ENCODE measurements at places on chromosomes 16 and 17.

DNA sequence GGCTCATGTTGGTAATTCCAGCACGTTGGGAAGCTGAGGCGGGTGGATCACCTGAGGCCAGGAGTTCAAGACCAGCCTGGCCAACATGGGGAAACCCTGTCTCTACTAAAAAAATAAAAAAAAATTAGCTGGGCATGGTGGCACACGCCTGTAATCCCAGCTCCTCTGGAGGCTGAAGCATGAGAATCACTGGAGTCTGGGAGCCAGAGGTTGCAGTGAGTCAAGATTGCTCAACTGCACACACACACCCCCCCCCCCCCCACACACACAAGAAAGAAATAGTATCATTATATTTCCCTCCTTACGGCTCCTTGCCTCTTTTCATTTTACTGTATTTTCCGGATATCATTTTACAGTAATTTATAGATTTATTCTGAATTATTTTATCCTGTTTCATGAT is 963.1 kb upstream of the GOT2 start:
- no peak for DNase-seq

- no peak for DNase-seq
These were observed 67.9 kb downstream of the ZZEF1 start for GRCh38 chr17:4074831-4075495.

DNA sequence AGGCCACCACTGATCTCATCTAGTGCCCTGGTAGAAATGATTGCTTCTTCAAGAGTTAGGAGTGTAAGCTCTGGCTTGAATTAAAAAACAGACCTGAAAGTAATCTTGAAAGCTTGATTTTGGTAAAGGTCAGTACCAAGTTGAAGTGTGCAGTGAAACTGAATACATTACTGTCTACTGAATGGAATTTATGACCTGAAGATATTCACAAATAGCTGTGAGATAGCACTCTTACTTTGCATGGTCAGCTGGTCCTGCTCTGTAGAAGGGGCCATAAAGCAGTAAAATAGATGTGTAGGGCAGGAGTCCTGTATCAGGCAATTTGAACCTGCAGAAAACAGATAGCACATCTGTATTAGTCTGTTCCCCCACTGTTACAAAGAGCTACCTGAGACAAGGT is 78.6 kb downstream of the MYH13 start:
- DNase-seq: no peak

- DNase-seq: no peak
These were observed 25.5 kb downstream of the SERPINF1 start for GRCh38 chr17:1787301-1787902.

GRCh38 chr17:27569257-27569722 is 61.7 kb upstream of the LGALS9 start:
- DNase-seq: no peak

DNA sequence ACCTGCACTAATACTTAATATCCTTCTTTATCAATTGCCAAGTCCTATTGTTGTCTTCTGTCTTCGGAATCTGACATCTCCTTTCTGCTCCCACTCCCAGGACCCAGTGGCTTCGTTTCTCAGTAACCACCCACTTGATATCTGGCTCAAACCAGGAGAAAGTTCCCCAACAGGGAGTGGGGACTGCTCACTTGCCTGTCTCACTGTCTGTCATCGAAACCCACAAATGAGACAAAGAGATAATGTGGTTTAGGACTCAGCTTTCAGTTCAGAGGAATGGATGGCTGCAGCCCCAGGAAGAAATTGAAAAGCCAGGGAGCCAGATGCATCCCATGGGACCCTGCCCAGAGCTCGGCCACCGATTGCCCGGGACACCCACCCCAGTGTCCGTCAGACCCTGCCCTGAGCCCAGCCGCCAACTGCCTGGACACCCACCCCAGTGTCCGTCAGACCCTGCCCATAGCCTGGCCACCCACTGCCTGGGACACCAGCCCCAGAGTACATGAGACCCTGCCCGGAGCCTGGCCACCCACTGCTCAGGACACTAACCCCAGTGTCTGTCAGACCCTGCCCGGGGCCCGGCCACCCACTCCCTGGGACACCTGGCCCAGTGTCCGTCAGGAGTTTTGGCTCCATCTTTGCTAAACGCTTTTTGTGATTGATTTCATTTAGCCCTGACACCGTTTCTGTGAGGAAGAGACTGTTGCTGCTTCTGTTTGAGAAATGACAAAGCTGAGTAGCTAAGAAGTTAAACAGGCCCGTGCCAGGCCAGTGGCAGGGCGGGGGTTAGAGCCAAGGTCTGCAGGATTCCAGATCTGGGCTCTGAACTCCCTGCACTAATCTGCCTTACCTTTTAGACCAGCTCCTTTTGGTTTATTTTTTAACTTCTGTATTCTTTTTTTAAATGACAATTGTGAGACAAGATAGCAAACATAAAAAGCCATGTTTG is 251.4 kb downstream of the PHKB start:
- no peak for DNase-seq

GRCh38 chr17:28505986-28506665 is at the start of gene FOXN1:
FOXN1 (plus strand) TSS chr17:28506348; CDS start chr17:28523970, 17,622 bp downstream.
- DNase-seq: no peak

DNA sequence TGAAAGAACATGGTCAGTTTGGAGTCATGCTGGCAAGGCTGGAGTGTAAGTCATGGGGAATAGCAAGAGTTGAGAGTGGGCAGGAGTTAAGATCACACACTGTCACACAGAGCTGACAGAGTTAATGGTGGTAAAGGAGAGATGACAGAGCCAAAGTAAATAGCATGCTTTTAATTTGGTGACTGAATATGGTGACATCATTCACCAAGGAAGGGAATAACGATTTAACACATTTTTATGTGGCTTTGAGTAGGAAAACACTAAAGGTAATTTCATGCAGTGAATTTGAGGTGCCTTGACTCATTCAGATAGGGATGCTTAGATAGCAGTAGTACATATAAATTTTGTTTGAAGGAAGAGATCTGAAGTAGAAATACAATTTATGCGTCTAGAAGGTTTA is 42.1 kb downstream of the SYNRG start:
- DNase-seq: no peak

GRCh38 chr17:76398523-76399174 is 14.2 kb downstream of the SPHK1 start:
- DNase-seq: no peak

GRCh38 chr17:64162554-64162953 is 32.6 kb upstream of the ERN1 start:
- no peak for DNase-seq

GRCh38 chr17:28372203-28372944 is 880 bp downstream of the SARM1 start:
- DNase-seq: peak; percentile 22

DNA sequence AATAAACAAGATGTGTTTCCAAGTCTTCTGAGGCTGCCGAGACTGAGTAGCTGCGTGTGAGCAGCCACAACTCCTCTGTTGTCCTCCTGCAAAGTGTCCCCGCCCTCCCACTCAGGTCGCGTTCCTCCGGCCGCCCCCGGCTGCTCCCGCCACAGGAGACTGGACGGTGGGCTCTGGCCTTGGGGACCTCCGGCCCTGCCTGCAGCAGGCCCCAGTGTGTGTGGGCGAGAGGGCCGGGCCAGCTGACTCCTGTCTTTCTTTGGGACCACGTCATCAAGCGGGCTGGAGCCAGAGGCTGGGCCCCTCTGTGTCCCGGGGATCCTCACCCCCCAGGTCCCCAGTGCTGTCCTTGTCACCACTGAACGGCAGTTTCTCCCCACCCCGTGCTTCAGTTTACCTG is 175.3 kb downstream of the NPIPB11 start:
- no peak for DNase-seq

GRCh38 chr16:10862438-10862837 is 14.6 kb upstream of the CIITA start:
- DNase-seq: no peak

DNA sequence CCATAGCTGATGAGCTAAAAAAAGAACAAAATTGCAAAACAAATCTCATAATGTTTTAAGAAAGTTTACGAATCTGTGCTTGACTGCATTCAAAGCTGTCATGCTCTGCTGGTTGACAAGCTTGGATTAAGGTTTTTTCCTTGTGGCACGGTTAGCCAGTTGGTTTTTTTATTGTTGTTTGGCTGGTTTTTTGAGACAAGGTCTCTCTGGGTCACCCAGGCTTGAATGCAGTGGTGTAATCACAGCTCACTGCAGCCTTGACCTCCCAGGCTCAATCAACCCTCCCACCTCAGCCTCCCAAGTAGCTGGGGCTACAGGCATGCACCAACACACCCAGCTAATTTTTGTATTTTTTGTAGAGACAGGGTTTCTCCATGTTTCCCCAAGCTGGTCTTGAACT is 45.7 kb downstream of the PHKB start:
- no peak for DNase-seq

GRCh38 chr17:73271072-73271471 is 9.4 kb upstream of the CPSF4L start:
- no peak for DNase-seq

DNA sequence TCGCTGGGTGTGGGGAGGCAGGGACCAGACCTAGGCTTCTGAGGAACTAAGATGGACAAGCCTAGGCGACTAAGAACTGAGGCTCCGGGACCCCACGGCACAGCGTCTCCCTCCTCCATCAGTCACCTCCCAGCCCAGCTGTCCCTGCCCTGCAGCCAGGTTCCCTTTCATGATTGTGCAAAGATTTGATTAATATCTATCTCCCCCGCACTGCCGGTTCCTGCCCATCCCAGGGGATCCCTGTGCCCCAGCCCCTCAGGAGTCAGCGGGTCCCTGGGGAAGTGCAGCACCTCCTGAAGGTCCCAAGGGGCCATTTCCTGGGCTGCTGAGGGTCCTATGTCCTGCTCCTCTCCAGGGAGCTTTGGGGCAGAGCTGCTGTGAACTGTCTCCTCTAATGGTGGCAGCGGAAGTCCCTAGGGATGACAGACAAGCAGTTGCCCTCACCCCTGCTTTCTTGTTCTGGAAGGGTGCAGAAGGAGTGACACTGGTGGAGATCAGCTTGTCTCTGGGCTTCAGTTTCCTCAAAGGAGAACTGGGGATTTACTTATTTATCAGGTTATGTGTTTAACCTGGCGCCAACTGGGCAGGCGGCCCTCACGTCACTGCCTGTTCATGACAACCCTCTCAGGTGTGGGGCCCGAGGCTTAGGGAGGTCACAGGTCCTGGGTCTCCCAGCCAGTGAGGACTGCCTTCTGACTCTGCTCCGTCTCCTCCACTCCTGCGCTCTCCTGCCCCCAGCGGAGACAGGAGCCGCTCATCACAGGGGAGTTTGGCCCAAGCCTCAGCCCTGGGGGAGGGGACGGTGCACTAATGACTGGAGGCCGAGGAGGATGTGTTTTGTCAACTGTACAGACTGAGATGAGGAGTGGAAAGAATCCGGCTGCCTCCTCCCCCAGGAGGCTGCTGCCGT is 1.9 kb upstream of the C16orf74 start:
- DNase-seq: peak; percentile 49

DNA sequence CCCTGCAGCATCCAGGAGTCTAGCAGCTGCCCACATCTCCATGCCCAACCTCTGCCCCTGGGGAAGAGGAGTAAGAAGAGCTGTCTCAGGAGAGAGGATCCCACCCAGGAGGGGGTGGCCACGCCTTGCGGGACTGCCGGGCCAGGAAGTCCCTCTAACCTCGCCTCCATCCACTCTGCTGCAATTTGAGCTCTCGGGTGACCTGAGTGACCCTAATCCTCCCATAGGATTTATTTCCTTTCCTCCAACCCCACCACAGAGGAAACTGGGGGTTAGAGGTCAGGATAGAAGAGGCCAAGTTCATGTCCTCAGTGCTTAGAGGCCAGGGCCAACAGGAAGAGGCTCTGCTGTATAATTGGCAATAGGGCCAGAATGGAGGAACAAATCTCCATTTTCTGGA is 22.6 kb upstream of the NGFR start:
- DNase-seq: no peak

DNA sequence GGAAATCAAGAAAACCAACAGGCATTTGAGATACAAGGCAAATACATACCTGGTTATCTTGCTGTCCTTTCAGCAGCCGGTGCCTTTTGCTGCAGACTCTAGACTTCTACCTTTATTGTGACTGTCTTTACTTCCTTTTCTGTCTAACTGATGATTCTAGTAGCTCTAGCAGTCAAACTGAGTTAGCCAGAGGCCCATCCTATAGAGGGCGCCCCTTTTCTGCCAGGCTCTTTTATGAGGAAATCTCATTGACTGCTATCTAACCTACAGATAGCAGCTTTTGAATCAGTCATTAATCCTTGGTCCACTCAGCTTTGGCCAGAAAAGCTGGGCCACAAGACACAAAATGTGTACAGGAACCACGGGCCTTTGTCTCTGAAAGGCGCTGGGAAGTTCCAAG is 87.5 kb upstream of the WSB1 start:
- DNase-seq: no peak

- no peak for DNase-seq
These were observed 60.7 kb downstream of the WSB1 start for GRCh38 chr17:27354491-27355081.

GRCh38 chr16:81632392-81633146 is 146.5 kb upstream of the PLCG2 start:
- no peak for DNase-seq

DNA sequence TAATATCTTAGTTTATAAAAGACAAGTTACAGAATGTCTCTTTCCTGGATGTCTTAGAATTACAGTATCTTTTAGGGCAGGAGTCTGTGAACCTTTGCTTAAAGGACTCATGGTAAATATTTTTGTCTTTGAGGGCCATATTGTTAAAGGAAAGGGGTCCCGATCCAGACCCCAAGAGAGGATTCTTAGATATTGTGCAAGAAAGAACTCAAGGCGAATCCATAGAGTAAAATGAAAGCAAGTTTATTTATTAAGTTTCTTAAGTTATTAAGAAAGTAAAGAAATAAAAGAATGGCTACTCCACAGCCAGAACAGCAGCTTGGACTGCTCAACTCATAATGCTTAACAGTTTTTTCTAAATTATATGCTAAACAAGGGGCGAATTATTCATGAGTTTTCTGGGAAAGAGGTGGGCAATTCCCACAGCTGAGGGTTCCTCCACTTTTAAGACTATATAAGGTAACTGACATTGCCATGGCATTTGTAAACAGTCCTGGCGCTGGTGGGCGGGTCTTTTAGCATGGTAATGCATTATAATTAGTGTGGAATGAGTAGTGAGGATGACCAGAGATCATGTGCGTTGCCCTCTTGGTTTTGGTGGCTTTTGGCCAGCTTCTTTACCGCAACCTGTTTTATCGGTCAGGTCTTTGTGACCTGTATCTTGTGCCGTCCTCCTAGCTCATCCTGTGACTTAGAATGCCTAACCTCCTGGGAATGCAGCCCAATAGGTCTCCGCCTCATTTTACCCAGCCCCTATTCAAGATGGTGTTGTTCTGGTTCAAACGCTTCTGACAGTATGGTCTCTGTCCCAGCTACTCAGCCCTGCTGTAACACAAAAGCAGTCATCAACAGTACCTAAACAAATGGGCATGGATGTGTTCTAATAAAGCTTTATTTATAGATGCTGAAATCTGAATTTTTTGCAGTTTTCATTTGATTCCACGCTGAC is 53.2 kb downstream of the BMERB1 start:
- DNase-seq: no peak

GRCh38 chr17:32265192-32265923 is at the start of gene RHBDL3:
RHBDL3 (plus strand) TSS chr17:32265832; CDS start chr17:32266190, 358 bp downstream.
- DNase-seq: peak; percentile 29

Measured in activated B cell treated with CpG ODN at 0.5 μM for 24 hours (primary cell).